Daoy (cell line): ENCODE measurements at places on chromosomes 1 and 21. TPM values are rescaled to one million over a fixed set of nuclear protein-coding genes. Genes with fewer than 3 reads are reported as not detected.
A peak's percentile ranks its signal among the peaks of the same experiment; 100 is the strongest.

KCNJ9 gene
- total RNA-seq = not detected in 2 replicates

DNA sequence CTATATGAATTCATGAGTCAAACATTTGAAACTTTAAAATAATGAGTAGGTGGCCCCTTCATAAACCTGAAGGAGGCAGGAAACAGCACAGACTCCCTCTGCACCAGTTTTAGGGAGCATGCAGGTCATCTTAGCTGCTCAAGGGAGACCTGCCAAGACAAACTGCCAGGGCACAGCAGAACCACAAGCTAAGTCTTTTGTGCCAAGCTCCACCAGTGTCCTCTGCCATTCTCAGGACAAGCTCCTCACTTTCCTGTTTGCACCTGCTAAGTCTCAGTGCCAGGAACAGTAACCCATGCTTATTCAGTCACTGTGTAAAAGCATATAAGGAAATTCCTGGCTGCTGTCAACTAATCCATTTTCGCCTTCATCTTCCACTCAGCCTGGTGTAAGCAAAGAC, 368.9 kb downstream of the SEC16B start:
- DNase-seq = no peak

ZBTB8A gene
- total RNA-seq = 3.2 and 6.2 TPM in 2 replicates

DNA sequence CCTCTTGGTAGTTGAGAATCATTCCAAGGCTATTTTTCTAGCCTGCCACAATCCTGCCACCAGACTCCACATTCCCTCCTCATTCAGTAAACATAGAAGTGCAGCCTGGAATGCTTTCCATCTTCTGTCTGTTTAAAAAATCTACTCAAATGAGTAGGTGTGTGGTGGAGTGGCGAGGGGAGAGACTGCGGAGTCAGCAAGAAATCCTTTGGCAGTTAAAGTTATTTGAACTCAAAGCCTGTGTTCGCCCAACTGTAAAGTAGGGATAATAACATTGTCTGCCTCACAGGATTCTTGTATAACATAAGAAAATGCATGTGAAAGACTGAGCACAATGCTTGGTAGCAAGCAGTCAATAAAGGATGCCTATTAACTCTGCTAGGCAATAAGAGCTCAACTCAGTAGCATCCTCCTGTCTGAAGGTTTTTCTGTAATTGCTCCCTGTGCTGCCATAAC, 22.2 kb upstream of the DPT start:
- no peak for DNase-seq

DNA sequence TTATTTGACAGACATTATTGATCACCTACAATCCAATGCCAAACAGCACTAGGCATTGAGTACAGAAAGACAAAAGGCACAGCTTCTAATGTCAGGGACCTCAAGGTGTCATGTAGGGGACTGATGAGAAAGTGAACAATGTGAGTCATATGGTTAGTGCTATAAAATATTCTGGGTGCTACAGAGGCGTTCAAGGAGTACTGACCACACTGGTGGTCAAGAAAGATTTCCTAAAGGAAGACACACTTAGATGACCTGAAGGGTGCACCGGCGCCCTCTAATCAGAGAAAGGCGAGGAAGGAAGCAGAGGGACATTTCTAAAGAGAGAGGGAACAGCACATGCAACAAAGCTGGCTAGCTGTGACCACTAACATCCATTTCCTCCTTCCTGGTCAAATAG, 64.9 kb upstream of the F3 start:
- no peak for DNase-seq

PPP1R8 gene
- total RNA-seq = 53.6 and 60.0 TPM in 2 replicates

- DNase-seq = no peak
These were observed 63.8 kb downstream of the TGFB2 start for GRCh38 chr1:218408942-218409341.

OR2L5 gene
- total RNA-seq = not detected in 2 replicates

DNA sequence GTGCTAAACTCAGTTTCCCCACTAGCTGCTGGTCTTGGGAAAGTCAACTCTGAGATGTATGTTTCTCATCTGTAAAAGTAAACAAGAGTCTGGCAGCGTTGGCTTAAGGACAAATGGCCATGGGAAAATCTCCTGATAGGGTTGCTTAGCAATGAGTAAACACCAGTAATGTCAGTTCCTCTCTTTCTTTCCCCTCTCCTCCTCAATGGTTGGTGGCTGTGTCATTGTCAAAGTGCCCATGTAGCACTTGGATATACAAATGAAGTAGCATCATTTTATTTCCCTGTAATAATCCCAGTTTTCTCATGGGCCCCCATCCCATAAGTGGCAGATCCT, 2.2 kb upstream of the FYB2 start:
- no peak for DNase-seq

GRCh38 chr1:241375886-241376285, 18.9 kb upstream of the RGS7 start:
- DNase-seq = no peak

- no peak for DNase-seq
These were observed 31.0 kb downstream of the TRIT1 start for GRCh38 chr1:39852214-39852791.

GRCh38 chr1:164559342-164560051, 513 bp downstream of the PBX1 start:
- DNase-seq = peak; percentile 41

SPAG17 gene
- total RNA-seq = not detected in 2 replicates

GRCh38 chr1:151790071-151790939, at the start of gene TDRKH:
TDRKH (minus strand) TSS chr1:151790500; CDS start chr1:151783022, 7,478 bp downstream.
- DNase-seq = peak; percentile 100

- peak; percentile 74 for DNase-seq
These were observed 71.6 kb downstream of the RD3 start for GRCh38 chr1:211420389-211420788.
